ENCODE measurements at places on chromosomes 3 and 15.
A peak's percentile ranks its signal among the peaks of the same experiment; 100 is the strongest.

- DNase-seq: peak; percentile 44
These were observed 1.1 kb downstream of the RBSN start for GRCh38 chr3:15097891-15098290.

GRCh38 chr3:74233091-74233490 is 381.4 kb downstream of the CNTN3 start:
- DNase-seq: no peak

GRCh38 chr15:37903919-37904625 is 30.4 kb upstream of the TMCO5A start:
- DNase-seq: no peak

DNA sequence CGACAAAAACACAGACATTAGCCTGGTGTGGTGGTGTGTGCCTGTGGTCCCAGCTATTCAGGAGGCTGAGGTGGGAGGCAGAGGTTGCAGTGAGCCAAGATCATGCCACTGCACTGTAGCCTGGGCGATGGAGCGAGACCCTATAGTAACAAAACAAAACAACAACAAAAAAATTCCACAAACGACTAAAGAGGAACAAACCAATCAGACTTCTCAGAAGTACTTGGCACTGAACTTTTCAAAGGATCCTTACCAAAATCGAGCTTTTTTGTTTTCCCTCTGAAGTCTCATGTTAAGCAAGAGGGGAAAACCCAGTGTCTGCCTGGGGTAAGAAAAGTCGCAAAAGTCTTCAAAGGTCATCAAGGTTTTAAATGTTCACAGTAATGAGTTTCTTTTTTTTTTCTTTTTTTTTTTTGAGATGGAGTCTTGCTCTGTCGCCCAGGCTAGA is 30.1 kb upstream of the TFRC start:
- no peak for DNase-seq

DNA sequence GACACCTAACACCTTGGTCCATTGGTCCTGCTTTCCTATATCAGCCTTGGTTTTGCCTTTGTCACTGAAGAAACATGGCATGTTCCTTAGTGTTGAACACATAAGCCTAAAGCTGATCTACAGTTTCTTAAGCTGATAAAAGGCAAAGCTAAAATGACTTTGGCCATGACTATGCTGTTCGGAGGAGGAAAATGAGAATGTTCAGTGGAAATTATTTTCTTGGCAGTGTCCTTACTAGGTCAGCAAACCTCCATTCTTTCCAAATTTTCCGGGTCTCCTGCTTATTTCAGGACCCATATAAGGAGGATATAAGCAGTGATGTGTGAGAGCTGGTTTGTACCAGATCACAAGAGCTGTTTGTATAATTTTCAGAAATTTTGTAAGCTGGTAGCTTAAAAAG is 832.9 kb upstream of the CFAP20DC start:
- no peak for DNase-seq

DNA sequence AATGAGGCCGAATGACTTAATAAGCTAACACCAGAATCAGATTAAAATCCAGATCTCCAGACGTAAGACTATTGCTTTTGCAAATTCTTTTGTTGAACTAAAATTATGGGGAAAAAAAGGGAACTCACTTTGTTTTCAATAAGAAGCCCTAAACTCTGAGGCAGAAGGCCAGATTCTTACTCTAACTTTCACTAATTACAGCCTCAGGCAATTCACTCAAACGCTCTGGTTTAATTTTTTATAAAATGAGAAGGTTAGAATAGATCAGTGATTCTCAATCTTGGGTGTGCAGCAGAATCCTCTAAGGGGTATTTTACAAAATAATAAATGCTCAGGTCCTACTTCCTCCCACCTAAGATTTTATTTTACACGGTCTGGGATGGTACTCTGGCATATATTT is 38.1 kb downstream of the C3orf70 start:
- no peak for DNase-seq

GRCh38 chr3:157610876-157611535 is 107.8 kb upstream of the VEPH1 start:
- no peak for DNase-seq

DNA sequence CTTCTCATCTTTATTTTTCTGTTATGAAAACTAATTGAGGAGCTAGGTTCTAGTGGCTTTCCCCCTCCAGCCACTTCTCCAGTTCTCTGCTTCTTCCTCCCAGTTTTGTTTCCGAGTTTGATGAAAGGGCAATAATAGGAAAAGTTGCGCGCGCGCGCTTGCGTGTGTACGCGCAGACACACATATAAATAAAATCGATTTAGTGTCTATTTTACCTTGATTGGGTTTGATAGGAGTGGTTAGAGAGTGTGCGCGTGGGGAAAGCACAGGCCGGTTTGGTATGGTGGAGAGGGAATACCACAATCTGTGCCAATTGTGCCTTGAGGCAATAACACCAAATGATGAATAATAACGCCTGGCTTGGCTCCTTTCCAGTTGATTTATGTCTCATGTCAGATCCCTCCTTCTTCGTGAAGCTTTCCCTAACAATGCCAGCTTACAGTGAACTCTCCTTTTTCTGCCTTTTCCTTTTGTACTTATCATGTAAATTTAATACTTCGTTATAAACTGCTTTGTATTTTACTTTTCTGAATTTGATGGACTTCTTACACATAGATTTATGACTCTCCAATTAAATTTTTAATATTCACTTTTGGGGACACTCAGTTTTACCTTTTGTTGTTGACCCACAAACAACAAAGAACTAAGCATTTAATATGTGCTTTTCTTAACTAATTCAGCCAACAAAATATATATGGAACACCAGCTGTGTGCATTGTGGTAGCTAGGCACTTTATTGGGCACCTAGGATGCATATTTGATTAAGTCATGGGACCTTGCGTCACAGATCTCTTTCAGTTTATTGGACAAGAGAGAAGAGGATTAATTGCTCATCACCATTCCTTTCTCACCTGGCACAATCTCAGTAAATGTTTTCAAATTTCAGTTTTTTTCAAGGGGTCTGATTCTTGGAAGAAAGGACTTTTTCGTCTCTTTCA is 1.7 kb downstream of the TIPARP start:
- peak; percentile 83 for DNase-seq

DNA sequence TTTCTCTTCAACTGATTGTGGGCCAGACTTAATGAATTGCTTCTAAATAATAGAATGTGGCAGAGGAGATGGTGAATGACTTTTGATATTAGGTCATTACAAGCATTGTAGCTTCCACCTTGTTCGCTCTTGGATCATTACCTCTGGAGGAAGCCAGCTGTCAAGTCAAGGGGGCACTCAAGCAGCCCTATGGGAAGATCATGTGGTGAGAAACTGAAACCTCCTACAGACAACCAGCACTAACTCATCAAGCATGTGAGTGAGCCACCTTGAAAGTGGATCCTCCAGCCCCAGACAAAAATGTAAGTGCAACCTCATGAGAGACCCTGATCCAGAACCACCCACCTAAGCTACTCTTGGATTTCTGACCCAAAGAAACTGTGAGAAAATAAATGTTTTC is 109.8 kb upstream of the TBC1D5 start:
- DNase-seq: no peak

GRCh38 chr3:44240061-44240460 is 1.6 kb upstream of the TOPAZ1 start:
- DNase-seq: no peak

DNA sequence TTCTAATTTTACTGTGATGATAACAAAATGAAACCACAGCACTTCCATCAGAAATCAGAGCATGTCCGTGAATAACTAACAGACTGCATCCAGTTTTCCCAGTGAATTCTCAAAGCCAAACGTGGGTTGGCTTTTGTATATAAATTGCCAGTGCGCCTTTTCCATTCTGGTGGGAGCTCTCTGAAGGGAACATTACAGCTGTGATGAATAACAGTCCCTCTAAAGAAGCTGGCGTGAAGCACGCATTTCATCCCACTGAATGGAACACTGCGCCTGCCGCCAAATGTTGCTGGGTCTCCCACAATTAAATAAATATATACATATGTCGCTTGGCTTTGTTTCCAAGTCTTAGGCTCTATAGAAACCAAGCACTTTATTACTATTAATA is 113.0 kb upstream of the PFN2 start:
- no peak for DNase-seq

DNA sequence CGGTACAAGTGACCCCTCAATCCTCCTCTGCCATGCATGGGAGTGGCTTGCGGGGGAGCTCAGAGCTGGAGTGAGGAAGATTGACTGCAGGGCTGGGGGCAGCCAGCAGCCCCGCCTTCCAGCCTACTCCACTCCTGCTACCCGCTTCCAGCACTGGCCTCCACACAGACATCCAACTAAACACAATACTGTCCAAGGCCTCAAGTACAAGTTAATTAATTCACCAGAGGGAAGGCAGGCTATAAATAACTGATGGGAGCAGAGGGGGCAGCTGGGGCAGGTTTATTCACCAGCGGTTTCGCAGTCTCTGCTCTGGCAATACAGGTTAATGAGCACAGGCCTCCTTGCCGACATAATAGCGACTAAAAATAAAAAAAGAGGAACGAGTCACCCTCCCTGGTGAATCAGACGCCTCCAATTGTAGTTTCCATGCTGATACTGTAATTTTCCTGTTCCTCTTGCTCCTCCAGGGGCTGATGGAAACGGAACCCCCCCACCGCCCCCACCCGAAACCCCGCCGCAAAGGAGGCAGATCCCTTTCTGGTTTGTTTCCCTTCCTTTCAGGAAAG is 166.4 kb upstream of the TLE3 start:
- no peak for DNase-seq

- DNase-seq: peak; percentile 32
These were observed 255.4 kb upstream of the ARPP21 start for GRCh38 chr3:35383719-35384555.

GRCh38 chr3:194070634-194071409 is 65.1 kb upstream of the HES1 start:
- DNase-seq: peak; percentile 90

- peak; percentile 73 for DNase-seq
These were observed 29.3 kb downstream of the BTD start for GRCh38 chr3:15630646-15631350.

DNA sequence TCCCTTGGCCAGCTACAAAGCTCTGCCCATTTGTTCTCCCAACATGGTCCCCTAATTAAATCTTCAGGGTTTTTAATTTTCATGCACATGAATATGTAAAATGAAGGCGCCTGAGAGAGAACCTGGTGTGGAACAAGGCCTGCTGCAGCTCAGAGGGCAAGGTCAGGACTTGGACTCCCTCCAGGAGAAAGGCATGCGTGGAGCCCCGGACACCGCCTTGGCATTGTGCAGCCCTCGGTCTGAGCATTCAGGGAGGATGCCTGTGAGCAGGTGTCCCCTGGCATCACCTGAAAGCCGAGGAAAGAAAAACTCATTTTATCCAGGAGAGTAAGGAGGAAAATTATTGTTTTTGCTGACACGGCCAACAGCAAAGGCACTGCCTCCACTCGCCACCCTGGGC is 33.8 kb upstream of the EPHB1 start:
- DNase-seq: no peak

GRCh38 chr3:129567176-129567705 is 24.3 kb downstream of the H1-8 start:
- no peak for DNase-seq

GRCh38 chr3:79514069-79514468 is 253.7 kb downstream of the ROBO1 start:
- no peak for DNase-seq

Data from RCC 7860 (cell line).